Peyer's patch (tissue), 4 donors: ENCODE measurements at places on chromosomes 1 and 21. TPM values are rescaled to one million over a fixed set of nuclear protein-coding genes. Genes with fewer than 3 reads are reported as not detected.
A peak's percentile ranks its signal among the peaks of the same experiment; 100 is the strongest.

GRCh38 chr1:219149953-219150352 is 23.7 kb upstream of the LYPLAL1 start:
- no peak overlapping the region for H3K4me3 ChIP-seq
- no peak for DNase-seq
- H3K27me3 ChIP-seq: no peaks in the 10 kb centered on the region
- no peaks in the 10 kb centered on the region for H3K36me3 ChIP-seq
- H3K27ac ChIP-seq: no peak overlapping the region
- H3K4me1 ChIP-seq: no peaks in the 10 kb centered on the region

DNA sequence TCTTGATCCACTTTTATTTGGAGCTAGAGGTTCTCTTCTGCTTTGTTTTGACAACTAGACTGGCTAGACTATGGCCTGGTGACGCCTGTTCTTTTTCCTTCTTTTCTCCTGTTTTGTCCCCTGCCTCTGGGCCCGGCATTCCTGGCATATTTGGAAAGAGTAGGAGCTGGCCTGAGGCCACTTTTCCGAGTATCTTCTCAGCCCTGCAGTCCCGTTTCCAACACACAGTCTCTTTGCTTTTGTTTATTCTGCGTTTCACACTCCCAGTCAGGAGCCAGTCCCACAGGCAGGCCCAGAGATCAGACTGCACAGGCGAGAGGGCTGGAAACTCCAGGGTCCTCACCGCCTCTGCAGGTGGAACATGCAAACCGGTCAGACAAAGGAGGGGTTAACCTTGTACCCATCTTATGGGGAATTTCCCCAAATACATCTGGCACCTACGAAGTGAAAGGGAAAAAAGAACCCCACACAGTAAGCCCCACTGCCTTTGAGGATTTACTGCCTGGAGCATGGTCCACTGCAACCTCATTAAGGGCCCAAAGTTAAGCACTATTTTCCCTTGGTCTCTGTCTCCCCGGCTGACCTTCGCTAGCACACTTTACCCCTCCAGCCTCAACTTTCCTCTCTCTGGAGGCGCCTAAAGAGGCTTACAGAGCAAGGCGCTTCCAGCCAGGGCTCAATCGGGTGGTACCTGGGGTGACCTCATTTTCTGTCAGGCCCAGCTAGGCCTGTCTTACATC is 141.1 kb downstream of the TOMM20 start:
- DNase-seq: no peak
- H3K27me3 ChIP-seq: no peaks in the 10 kb centered on the region
- H3K4me1 ChIP-seq: peaks cover 27% of the 10 kb centered on the region
- peak overlapping the region; percentile 58 for H3K27ac ChIP-seq
- no peak overlapping the region for H3K4me3 ChIP-seq
- H3K36me3 ChIP-seq: no peaks in the 10 kb centered on the region

GRCh38 chr21:21341041-21341440 is 342.8 kb downstream of the NCAM2 start:
- H3K27ac ChIP-seq: no peak overlapping the region
- no peaks in the 10 kb centered on the region for H3K27me3 ChIP-seq
- no peak for DNase-seq
- H3K4me3 ChIP-seq: no peak overlapping the region

DNA sequence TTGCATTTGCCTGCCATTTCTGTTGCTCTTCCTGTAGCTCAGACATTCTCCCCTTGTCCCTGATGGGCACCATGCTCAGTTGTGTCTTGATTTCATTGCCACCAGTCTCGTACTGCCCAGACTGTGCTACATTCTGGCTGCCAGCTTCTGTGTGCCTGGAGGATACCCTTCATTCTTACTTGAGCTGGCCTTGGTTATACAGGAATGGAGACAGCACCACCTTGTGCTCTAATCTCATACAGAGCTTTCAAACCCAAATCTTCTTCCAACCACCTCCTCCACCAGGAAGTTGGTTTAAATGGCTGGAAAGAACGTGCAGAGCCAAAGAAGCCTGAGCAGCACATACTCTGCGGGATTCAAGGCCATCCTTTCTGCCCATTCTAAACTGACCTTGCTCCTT is 165.3 kb downstream of the SLC35F3 start:
- H3K4me1 ChIP-seq: no peaks in the 10 kb centered on the region
- H3K27me3 ChIP-seq: no peaks in the 10 kb centered on the region
- H3K36me3 ChIP-seq: no peaks in the 10 kb centered on the region

DNA sequence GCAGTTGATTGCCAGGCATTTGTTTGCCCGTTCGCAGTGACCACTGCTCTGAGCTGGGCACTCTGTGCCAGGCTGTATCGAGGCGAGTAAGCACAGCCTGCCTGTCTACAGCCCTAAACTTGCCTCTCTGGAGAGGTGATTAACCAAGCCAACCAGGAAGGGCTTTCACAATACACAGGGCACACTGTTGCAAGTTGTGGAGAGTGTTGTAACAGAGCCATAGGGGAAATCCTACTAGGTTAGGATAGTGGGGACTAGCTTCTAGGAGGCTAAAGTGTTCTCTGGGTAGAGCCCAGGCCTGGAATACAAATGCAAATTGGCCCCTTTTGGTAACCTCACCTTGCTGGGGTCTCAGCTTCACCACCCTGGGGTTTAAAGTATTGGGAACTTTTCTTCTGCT is 23.8 kb downstream of the PRDM2 start:
- no peaks in the 10 kb centered on the region for H3K36me3 ChIP-seq
- DNase-seq: no peak
- H3K27me3 ChIP-seq: no peaks in the 10 kb centered on the region
- no peaks in the 10 kb centered on the region for H3K4me1 ChIP-seq
- no peak overlapping the region for H3K27ac ChIP-seq

GRCh38 chr1:172682812-172683211 is 23.9 kb downstream of the FASLG start:
- no peaks in the 10 kb centered on the region for H3K36me3 ChIP-seq
- H3K27ac ChIP-seq: no peak overlapping the region
- H3K4me1 ChIP-seq: no peaks in the 10 kb centered on the region
- H3K4me3 ChIP-seq: no peak overlapping the region
- no peak for DNase-seq
- no peaks in the 10 kb centered on the region for H3K27me3 ChIP-seq

- H3K27me3 ChIP-seq: no peaks in the 10 kb centered on the region
- no peak overlapping the region for H3K27ac ChIP-seq
- no peak for DNase-seq
- H3K4me3 ChIP-seq: no peak overlapping the region
- no peaks in the 10 kb centered on the region for H3K4me1 ChIP-seq
- peaks cover 92% of the 10 kb centered on the region for H3K36me3 ChIP-seq
These were observed 46.6 kb downstream of the ZBTB17 start for GRCh38 chr1:15928971-15929965.

DNA sequence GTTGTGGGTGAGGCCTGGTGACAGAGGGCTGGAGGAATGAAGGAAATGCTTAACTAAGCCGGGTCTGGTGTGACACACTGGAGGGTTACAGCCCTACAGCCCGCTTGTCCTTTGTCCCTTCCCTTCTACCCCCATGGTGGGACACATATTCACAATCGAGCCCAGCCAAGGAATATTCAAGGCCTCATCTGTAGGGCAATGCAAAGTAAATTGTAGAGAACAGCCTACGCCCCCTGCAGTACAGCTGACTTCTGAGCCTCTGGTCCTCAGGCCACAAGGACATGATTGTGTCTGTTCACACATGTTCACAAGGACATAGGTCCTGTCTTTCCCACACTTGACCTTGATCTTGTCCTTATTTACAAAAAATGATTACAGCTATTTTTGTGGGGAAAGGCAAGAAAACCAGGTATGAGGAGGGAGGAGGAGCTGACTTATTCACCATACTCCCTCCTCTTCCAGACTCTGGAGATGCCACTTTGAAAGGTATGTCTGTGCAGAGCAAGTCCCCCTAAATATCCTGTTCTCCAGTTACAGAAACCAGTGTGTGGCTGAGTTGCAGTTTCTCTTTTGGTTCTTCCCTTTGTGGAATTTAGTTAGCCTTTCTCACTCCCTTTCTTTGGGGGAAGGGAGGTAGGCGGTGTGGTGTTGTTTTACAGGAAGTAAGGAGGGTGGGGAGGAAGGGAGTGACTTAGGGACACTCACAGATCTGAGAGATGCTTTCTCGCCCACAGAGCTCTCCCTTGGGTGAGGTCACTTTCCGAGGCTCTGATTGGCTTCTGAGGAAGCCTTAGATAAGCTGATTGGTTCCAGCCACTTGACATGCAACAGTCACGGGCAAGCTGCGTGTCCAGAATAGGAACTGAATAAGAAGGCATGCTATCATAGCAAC is 14.6 kb downstream of the POLR3GL start:
- H3K36me3 ChIP-seq: no peaks in the 10 kb centered on the region
- H3K27me3 ChIP-seq: no peaks in the 10 kb centered on the region
- H3K27ac ChIP-seq: peak overlapping the region; percentile 86
- peak overlapping the region; percentile 25 for H3K4me3 ChIP-seq
- peak; percentile 82 for DNase-seq

DNA sequence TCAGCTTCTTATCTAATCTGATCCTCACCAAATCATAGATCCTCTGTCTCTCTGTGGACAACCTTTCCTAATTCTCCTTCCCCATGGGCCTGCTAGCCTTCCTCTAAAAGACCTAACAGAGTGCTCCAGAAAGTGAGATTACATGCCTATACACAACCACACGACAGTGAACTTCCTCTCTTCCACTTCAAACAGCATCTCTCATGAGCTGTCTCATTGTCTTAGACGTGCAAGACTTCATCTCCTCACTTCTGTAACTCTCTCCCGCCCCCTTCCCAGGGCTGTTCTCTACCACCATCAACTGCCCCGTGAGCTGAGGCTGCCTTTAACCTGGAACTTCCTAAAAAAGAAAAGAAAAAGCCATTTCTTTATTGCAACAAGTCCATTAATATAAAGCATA is 14.1 kb upstream of the A3GALT2 start:
- H3K27ac ChIP-seq: peak overlapping the region; percentile 67
- DNase-seq: no peak
- H3K36me3 ChIP-seq: no peaks in the 10 kb centered on the region
- H3K4me1 ChIP-seq: peaks cover 5% of the 10 kb centered on the region

- DNase-seq: no peak
- H3K4me1 ChIP-seq: no peaks in the 10 kb centered on the region
- no peak overlapping the region for H3K4me3 ChIP-seq
- no peak overlapping the region for H3K27ac ChIP-seq
- no peaks in the 10 kb centered on the region for H3K27me3 ChIP-seq
These were observed 13.5 kb downstream of the RCC2 start for GRCh38 chr1:17425806-17426600.

GRCh38 chr21:43740497-43741156 is 21.7 kb downstream of the PDXK start:
- H3K27ac ChIP-seq: no peak overlapping the region
- H3K36me3 ChIP-seq: no peaks in the 10 kb centered on the region
- H3K27me3 ChIP-seq: no peaks in the 10 kb centered on the region
- H3K4me3 ChIP-seq: no peak overlapping the region

- peak; percentile 77 for DNase-seq
- peak within 1 kb of the TSS; percentile 93 for H3K27ac ChIP-seq
- H3K4me3 ChIP-seq: peak within 1 kb of the TSS; percentile 48
- H3K36me3 ChIP-seq: peaks cover 22% of the 10 kb centered on the region
- H3K27me3 ChIP-seq: no peaks in the 10 kb centered on the region
These were observed at the start of gene ADAM15 for GRCh38 chr1:155050560-155051341. Gene ADAM15 (plus strand): TSS chr1:155051316. CDS start chr1:155051387, 71 bp downstream.

DNA sequence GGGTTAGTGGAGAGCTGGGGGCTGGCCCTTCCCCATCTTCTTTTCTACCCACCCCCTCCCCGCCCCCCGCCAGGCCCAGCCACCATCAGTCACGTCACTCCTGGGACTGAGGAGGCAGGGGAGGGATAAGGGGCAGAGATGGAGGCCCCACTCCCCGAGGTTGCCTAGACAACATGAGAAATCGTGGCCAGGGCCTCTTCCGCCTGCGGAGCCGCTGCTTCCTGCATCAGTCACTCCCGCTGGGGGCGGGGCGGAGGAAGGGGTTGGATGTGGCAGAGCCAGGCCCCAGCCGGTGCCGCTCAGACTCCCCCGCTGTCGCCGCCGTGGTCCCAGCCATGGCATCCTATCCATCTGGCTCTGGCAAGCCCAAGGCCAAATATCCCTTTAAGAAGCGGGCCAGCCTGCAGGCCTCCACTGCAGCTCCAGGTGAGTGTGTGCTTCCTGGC is 1.2 kb downstream of the AMPD2 start:
- peaks cover 15% of the 10 kb centered on the region for H3K4me1 ChIP-seq
- no peaks in the 10 kb centered on the region for H3K27me3 ChIP-seq
- peak overlapping the region; percentile 73 for H3K27ac ChIP-seq

DNA sequence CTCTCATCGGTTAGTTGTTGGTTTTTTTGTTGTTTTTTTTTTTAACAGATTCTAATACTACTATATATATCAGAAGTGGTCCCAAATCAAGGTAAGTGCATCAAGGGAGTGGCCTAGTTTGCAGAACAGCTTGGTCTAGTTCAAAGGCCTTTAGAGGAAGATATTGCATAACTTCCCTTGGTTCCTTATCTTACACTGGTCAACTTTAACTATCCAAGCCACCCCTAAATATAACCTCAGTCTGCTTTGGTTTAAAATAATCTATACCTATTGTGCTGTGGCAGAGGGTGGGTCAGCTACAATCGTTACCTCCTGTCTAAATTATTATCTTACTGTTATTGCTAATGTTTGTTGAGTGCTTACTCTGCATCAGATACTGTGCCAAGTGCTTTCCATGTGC is 6.9 kb downstream of the S100A12 start:
- H3K4me1 ChIP-seq: no peaks in the 10 kb centered on the region
- no peak overlapping the region for H3K4me3 ChIP-seq

Gene CORT
- total RNA-seq: not detected

Gene COL11A1
- not detected for total RNA-seq

Gene PLA2G5
- 5.0 TPM for total RNA-seq

Gene TEX38
- not detected for total RNA-seq

Gene E2F2
- total RNA-seq: 16.4 TPM

Gene ATP6V1G3
- not detected for total RNA-seq

Gene MNDA
- not detected for total RNA-seq

Gene SERINC2
- 36.3 TPM for total RNA-seq
